CD4-positive, alpha-beta T cell treated with Interleukin-17A for 1 hour (primary cell): ENCODE measurements at places on chromosomes 5 and 9.

DNA sequence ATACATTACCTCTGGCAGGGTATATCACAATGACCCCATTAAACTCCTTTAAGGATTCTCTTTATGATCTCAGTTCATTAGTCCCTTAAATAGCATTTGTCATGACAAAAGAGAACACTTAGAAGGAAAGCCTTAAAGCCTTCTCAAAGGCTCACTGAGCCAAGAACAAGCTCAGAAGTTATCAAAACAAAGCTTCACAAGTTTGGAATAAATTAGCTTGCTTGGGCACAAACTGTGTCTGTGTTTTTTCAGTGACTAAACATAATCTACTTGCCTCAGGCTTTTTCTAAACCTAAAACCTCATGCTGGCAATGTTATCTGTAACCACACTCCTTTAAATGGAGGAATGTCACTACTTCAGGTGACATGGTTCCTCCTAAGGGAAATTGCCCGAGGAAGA lies 1114.9 kb upstream of the C9orf72 start:
- DNase-seq: no peak

GRCh38 chr5:76521240-76521758 lies 101.9 kb downstream of the F2RL2 start:
- peak; percentile 26 for DNase-seq

- no peak for DNase-seq
Measured at GRCh38 chr5:178090856-178091255, 22.5 kb upstream of the N4BP3 start.

DNA sequence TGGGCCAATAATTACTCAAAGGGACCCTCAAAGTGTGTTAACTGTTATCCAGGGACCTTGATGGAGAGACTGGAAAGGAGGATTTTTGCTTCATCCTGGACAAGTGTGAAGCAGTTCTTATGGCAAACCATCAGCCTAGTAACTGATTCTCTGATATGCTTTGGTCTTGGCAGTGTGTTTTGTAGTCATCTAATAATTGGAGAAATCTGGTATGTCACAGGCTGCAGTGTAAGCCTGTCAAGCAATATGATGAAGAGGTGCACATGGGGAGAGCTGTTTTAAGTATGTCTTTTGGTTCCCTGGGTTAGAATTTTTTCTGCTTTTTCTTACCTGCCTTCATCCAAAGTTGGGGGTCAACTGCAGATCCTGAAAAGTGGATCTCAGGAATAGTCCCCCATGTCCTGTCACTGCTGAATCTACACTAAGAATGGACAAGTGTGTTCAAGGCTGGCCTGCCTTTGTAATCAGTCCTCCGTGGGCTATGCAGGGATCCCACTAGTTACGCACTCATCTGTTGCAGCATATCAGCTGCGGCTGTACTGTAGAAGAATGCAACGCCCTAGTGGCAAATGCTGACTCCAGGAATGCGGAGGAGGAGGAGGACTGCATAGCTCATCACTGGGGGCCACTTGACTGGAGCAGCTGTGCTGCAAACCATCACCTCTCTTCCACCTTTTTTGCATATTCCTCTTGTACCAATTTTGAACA lies 1.9 kb downstream of the SPTAN1 start:
- DNase-seq: peak; percentile 34

GRCh38 chr5:59583151-59583809 lies 310.2 kb downstream of the PDE4D start:
- DNase-seq: no peak

GRCh38 chr9:77673941-77674791 lies 26.0 kb upstream of the GNA14 start:
- no peak for DNase-seq

- peak; percentile 7 for DNase-seq
Measured at GRCh38 chr5:58849921-58850667, 267.2 kb downstream of the RAB3C start.

GRCh38 chr9:69829484-69829883 lies 8.9 kb downstream of the CFAP95 start:
- peak; percentile 23 for DNase-seq

- DNase-seq: no peak
Measured at GRCh38 chr5:175860531-175861045, 10.8 kb upstream of the CPLX2 start.

- DNase-seq: no peak
Measured at GRCh38 chr9:96289392-96289791, 12.6 kb downstream of the HSD17B3 start.

DNA sequence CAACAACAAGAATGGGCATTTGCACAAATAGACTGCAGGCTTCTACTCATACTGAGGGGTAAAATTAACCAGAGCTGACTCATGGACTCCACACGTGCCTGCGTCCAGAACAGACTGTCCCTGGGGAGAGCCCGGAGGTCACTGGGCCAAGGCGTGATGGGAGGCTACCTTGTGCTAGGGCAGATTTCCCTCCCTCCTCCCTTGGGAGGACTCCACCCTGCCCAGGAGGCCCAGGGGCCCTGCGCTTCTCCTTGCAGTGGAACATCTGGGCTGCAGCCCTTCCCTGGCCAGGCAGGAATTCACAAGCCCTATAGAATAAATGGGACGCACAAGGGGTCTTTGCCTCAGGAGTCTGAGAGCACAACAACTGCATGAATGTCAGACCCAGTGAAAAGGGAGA lies 35.6 kb downstream of the IRX2 start:
- no peak for DNase-seq

DNA sequence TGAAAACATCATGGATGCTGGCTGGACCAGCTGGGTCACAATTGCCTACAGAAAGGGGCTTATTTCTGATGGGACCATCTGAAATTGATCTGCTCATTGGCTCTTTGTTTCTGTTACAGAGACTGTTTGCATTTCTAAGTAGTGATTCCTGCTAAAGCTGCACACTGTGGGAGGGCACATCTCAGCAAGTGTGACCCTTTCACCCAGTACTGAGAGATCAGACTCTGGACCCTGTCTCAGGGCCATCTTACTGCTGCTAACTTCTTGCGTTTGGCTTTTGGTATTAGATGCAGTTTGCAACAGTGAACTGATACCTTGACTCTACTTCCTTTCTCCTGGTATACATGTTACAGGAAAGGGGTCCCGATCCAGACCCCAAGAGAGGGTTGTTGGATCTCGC lies 24.5 kb upstream of the KDM4C start:
- DNase-seq: no peak

DNA sequence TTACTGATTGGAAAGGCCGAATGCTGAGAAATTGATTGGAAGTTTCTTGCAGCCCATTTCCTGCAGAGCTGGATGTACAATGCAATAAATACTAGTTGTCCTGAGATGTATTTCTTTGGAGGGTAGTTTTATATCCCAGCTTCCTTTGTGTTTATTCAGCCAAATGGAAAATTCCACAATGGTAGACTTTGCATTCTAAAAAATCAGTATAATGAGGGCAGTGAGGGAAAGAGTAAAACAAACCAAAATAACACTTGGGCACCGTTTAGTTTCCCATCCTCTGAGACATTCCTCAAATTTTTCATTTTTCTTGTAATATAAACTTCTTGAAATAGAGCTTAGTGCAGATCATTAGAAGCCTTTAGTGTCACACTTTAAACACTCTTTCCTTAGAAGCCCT lies 379.4 kb downstream of the EBF1 start:
- DNase-seq: no peak

GRCh38 chr5:152151940-152152339 lies 227.3 kb upstream of the GLRA1 start:
- no peak for DNase-seq

- no peak for DNase-seq
Measured at GRCh38 chr5:154077696-154078095, 38.9 kb downstream of the MFAP3 start.
